ENCODE measurements at places on chromosomes 16 and 17.

DNA sequence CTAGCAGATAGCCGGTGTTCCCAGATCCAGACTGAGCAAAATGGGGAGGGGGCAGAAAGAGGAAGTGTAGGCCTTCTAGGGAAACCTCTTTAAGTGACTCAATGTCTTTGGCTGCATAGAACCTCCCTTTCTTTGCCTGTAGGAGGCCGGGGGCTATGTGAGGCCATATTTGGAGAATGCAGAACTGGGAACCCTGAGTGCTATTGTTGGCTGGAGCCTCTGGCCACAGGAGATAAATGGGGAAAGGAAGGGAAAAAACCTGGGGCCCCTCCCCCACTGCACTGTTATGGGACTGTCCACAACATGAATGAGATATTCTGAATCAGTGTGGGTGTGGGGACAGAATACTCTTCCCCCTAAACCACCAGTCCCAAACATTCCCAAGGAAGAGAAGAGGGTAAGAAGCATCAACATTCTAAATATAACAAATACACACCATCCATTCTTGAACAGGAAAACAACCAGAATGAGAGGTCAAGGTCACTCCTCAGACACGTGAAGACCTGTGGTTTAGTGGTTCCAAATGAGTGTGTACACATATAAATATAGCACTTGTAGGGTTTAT is 2.4 kb downstream of the VPS25 start:
- no peak for DNase-seq

DNA sequence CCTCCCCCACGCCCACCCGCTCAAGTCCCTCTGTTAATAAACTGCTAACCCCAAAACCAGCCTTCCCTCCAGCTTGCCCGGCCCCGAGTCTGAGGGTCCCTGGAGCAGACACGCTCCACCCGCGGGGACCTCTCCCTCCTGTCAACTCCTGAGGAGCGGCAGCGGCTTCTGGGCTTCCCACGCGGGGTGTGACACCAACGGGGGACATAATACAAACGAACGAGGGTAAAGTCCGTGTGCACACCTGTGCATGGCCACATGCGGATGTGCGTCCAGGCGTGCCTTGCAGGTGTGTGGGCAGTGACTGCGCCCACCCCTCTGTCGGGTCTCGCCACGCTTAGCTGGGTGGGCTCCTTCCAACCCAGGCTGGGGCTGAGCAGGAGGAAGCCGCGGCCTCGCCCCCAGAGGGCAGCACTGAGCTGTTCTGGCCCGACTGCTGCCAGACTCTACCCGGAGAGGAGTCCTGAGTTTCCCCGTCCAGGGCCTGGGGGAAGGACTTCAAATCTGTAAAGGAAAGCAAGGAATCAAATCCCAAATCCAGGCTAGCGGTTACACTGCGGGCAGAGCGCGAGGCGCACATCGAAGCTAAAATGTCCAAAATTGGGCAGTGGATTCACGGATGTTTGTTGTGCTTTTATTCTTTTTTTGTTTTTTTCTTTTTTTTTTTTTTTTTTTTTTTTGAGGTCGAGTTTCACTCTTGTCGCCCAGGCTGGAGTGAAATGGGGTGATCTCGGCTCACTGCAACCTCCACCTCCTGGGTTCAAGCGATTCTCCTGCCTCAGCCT is 24.2 kb upstream of the KRT17 start:
- DNase-seq: peak; percentile 82

GRCh38 chr17:77555741-77556291 is 402.7 kb upstream of the TNRC6C start:
- DNase-seq: peak; percentile 72

- no peak for DNase-seq
Observed at GRCh38 chr17:70313086-70313852, 143.9 kb downstream of the KCNJ2 start.
